ENCODE measurements at places on chromosomes 3 and 15.
A peak's percentile ranks its signal among the peaks of the same experiment; 100 is the strongest.

- DNase-seq: no peak
Observed at GRCh38 chr15:90011705-90012104, 10.6 kb downstream of the ZNF710 start.

GRCh38 chr3:140602781-140603180 lies 75.1 kb upstream of the TRIM42 start:
- DNase-seq: no peak

GRCh38 chr3:42975456-42975855 lies 3.7 kb upstream of the GASK1A start:
- no peak for DNase-seq

DNA sequence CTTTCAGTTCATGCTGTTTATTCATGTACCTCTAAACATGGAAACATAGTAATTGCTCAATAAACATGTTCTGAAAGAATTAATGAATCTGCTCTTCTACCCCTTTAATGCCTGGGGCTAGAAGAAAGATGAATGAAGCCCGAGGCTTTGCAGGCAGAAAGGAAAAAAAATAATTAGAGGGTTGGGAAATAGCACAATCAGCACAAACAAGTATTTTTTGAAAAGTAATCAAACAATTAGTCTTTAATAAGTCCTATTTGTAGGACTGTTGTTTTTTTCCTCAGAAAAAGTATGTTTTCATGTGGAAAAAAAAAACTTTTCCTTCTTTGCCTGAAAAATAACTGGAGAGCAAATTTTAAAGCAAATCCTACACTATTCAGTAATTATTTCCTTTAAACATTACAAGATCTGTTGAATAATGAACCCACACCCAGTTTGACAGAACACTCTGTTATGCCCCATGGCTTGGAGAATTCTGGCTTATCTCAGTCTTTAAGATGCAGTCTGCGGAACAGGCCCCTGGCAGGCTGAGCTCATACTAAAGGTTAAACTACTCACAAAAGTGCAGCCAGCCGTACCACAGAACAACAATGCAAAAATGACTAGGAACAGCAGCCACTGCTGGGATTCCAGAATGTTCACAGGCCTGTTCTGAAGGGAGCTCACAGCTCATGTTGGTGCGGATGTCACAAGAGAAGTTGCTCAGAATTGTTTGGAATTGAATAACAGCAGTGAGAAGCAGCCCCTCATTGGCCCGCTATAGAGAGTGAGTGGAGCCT lies 79.2 kb downstream of the ABI3BP start:
- DNase-seq: no peak

DNA sequence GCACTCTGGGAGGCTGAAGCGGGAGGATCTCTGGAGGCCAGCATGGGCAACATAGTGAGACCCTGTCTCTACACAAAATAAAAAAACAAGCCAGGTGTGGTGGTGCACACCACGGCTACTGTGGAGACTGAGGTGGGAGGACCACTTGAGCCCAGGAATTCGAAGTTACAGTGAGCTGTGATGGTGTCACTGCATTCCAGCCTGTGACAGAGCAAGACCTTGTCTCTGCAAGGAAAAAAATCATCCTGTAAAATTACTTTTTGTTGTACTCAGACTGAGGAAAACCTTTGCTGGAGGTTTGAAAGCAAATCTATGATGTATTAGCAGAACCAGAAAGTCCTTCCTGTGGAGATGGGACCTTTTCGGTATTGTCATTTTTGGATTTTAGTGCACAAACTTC lies 63.3 kb downstream of the ATP1B3 start:
- no peak for DNase-seq

DNA sequence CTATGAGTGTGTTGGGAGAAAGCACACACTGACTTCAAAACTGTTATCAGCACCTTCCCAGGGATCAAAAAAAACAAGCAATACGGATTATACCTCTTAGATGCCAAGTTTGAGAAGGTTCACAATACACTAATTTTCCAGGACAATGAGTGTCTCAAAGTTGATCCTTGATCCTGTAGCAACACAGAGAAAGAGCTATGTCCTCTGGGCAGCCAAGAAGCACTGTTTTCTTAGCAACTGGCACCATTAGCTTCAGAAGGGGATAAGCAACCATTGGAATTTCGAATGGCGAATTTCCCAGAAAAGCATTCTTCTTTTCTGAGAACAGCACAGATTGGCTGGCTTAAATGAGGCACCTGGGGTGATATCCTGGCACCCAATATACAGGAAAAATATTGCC lies 270.3 kb upstream of the RORA start:
- DNase-seq: no peak

DNA sequence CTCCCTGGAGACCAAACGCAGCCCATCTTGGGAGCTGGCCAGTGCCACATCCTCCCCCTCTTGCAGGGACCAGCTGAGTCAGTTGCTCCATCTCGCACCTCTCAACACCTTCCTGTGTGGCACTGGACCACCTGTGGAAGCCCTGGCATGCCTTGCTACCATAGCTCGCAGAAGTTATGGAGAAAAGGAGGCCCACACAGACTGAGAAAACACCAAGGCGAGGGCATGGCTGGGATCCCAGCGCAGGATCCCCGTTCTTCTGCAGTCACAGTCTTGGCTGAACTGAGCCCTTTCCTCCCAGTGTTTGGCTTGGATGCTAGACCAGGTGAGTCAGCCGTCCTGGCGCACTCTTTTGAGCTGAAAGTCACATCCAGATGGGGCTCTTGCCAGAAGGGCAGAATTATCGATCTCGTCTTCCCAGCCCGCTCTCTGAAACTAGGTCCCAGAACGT lies 46.9 kb downstream of the CHRD start:
- no peak for DNase-seq

GRCh38 chr3:189340680-189341460 lies 169.1 kb downstream of the TPRG1 start:
- no peak for DNase-seq

DNA sequence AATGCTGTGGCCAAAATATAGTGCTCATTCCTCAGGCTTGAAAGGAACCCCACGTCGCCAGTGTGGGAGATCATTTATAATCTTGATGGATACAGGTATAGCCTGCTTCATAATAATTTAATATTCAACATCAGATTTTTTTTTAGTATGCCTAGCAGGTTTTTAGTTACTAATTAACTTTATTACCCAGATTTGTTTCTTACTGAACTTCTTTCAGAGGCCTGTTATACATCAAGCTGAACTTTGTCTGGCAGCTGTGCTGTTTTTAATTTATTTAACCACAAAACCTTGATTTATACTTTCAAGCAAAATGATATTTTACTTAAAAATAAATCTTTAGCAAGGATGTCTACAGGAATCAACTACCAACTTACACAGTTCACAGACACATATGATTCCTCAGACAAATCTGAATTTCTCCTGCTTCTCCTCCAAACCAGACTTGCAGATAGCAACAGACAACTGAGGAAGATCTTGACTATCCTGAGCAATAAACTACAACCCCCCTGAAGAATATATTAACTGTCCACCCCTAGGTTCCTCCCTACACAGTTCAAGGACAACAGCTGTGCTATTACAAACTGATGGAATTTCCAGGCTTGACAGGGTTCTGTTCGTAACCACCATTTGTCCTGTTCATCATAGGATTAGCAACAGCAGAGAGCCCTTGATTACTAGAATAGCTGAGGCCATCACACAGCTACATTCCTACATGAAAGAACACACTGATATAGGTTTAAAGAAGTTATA lies 610 bp downstream of the MAP4 start:
- no peak for DNase-seq

- DNase-seq: no peak
Observed at GRCh38 chr15:26232691-26233090, 369.6 kb upstream of the ATP10A start.

- DNase-seq: no peak
Observed at GRCh38 chr15:49815526-49815925, 194.7 kb downstream of the DTWD1 start.

- DNase-seq: peak; percentile 8
Observed at GRCh38 chr3:187456250-187456649, 88.1 kb downstream of the RTP4 start.

DNA sequence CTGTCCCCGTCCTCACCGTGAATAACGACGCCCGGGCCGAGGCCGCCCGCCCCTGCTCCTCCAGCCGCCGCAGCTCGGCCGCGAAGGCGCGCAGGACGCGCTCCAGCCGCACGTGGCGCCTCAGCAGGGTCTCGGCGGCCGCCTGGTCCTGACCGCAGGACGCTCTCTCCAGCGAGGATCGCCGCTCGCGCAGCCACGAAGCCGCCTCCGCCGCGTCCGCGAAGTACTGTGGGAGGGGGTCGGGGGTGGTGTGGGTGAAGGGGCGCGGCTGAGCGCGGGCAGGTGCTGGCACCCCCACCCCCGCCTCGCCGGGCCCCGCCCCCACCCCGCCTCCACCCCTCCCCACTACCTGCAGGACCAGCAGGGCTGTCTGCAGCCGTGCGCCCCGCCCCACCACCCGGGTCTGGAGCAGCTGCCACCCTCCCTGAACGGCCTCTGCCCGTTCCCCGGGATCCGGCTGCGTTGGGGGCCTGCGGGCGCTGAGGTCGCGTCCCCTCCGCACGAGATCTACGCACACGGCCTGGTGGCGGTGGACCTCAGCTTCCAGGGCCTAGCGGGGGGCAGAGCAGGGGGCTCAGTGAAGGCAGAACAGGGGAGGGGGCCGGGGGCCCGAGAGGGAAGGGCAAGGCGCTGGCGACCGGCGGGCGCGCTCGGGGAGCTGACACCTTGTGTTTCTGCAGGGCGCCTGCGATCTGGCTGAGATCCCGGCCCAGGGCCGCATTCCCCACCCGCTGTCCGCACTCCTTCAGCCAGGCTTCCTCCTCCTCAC lies 11.7 kb downstream of the SPTBN5 start:
- no peak for DNase-seq

- DNase-seq: no peak
Observed at GRCh38 chr3:15794303-15794771, 3.4 kb downstream of the ANKRD28 start.

GRCh38 chr3:150074697-150075416 lies 104.2 kb upstream of the PFN2 start:
- no peak for DNase-seq

DNA sequence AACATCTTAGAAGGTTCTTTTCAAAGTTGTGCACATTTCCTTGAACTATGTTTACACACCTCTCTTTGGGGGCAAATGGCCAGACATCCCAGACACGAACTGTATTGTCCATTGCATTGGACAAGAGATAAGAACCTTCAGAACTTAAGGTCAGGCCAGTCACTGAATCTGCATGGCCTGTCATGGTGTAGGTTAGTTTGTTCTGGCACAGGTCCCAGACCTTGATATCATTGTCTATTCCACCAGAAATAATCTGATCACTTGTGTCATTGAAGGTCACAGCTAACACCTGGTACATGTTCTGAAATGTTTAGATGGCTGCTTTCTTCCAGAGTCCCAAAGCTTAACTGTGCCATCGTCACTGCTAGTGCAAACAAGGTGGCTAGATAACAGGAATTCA lies 55.7 kb downstream of the KCNAB1 start:
- peak; percentile 70 for DNase-seq

GRCh38 chr3:139120086-139121056 lies 75.7 kb upstream of the PRR23C start:
- no peak for DNase-seq

GRCh38 chr3:177131927-177132636 lies 65.2 kb downstream of the TBL1XR1 start:
- no peak for DNase-seq

DNA sequence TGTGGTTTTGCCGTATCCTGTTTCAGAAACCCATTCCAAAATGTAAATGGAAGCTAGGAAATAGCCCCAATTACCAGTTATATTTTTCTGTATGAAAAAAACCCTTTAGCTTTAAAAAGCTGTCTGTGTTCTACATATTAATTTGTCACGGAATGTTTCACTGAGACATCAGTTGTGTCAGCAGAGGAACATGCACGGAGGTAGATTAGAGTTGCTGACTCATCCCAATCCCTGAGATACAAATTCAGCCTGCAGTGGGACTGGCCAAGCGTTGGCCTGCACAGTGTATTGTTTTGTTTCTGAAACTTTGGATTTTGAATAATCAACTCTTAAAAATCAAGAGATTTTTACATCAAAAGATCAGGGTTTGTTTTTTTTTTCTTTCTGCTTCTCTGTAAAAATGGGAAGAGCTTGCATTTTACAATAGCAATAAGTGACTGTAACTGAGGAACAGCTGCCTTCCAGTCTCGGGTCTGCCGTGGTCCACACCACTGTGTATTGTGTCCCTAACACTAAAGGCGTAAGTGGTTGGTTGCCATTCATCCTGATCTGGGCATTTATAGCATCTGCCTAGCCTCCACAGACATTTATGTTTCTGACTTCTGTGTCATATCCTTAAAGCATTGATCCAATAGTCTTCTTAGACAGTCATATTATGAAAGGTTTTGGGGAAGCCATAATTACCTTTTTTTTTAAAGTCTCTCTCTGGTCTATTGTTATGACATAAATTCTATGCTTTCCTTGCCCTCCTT lies 218.1 kb downstream of the ADAMTSL3 start:
- DNase-seq: no peak

DNA sequence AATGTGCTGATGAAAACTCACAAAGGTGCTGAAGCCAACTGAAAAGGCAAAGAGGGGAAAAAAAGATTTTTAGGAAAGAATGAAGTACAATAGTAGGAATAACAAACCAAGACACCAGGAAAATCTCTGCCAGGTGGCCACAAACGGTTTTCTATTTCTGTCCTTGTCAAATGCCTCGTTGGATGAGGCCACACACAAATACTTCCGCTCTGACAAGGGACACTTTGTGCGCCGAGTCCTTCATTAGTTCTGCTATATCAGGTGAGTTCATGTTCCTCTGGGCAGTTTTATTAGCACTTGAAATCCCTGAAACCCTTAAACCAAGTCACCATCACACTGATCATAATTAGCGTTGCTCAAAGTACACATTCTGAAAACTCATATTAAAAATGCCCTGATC lies 373.1 kb downstream of the VPS13C start:
- no peak for DNase-seq

DNA sequence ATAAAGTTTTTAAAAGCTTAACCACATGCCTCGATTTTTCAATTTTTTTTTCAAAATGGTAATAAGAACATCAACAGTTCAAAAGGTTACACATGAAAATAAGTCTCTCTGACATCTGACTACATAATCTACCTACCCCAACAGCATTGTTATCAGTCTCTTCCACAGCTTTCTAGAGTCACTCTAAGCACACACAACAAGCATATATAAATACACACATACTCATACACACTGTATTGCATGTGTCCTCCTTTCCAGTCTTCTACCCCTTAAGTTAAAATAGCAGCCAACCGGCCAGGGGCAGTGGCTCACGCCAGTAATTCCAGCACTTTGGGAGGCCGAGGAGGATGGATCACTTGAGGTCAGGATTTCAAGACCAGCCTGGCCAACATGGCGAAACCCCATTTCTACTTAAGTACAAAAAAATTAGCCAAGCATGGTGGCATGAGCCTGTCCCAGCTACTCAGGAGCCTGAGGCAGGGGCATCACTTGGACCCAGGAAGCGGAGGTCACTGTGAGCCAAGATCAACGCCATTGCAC lies 12.2 kb downstream of the TBL1XR1 start:
- no peak for DNase-seq

DNA sequence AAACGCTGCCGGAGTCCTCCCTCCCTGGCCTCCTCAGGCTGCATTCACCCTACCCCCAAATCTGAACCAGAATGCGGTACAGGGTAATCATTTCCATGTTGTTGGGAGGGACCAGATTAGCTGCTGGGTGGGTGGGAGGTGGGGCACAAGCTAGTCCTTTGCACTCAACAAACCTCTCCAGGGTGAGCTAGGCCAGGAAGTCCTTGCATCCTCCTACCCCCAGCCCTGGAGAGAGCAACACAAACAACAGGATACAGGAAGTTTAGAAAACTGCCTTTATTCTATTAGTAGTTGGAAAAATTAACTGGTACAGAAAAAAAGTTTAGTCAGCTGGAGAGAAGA lies 702 bp upstream of the GPX1 start:
- DNase-seq: no peak

Data from DMS153 (cell line).